ENCODE measurements at places on chromosomes 12 and 14. TPM values are rescaled to one million over a fixed set of nuclear protein-coding genes. Genes with fewer than 3 reads are reported as not detected.

DNA sequence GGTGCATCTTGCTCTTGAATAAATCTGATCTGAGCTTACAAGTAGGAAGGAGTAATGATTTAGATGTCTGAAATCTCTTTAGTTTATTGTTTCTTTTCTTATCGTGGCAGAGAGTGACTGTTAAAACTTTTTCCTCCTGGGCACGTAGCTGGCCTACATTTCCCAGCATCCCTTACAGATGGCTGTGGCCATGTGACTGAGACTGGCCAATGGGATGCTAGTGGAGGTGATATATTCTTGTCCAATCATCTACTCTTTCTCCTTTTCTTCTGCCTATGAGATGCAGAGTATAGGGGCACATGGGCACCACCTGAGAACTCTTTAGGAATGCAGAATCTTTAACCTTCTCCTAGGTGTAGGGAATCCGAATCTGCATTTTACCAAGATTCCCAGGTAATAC lies 237.3 kb downstream of the RGS6 start:
- no peak for DNase-seq

DNA sequence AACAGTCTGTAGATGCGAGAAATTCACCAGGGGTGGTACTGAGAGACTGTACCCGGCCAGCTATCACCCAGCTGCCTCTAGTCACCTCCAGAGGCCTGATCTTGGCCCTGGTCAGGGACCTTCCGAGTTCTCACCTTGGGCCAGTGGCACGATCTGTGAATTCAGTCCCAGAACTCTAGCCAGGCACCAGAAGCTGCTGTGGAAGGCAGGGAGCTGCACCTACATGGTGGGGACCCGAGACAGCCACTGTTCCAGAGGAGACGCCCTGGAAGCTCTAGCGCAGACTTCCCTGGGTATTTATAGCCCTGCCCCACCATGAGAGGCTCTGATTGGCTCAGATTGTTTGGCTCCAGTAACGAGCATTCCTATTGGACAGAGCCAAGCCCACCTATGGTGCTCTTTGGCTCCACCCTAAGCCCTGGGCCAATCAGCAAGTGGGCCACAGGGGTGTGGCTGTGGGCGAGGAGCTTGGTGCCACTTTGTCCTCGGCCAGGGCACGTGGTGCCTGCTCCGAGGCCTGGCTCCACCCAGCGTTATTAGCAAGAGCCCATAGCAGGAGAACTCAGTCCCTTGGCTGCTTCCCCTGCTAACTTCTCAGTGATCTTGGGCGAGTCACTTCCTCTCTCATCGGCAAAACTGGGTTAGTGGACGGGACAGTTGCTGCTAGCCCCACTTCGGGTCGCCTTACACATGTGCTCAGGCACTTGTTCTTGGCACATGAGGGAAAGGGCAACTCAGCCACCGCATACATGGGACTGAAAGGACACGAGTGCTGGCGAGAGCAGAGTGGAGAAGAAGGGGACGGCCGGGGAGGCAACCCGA lies 89.0 kb upstream of the BCL11B start:
- no peak for DNase-seq

- no peak for DNase-seq
Observed at GRCh38 chr14:92437729-92438285, 75.8 kb upstream of the RIN3 start.

DNA sequence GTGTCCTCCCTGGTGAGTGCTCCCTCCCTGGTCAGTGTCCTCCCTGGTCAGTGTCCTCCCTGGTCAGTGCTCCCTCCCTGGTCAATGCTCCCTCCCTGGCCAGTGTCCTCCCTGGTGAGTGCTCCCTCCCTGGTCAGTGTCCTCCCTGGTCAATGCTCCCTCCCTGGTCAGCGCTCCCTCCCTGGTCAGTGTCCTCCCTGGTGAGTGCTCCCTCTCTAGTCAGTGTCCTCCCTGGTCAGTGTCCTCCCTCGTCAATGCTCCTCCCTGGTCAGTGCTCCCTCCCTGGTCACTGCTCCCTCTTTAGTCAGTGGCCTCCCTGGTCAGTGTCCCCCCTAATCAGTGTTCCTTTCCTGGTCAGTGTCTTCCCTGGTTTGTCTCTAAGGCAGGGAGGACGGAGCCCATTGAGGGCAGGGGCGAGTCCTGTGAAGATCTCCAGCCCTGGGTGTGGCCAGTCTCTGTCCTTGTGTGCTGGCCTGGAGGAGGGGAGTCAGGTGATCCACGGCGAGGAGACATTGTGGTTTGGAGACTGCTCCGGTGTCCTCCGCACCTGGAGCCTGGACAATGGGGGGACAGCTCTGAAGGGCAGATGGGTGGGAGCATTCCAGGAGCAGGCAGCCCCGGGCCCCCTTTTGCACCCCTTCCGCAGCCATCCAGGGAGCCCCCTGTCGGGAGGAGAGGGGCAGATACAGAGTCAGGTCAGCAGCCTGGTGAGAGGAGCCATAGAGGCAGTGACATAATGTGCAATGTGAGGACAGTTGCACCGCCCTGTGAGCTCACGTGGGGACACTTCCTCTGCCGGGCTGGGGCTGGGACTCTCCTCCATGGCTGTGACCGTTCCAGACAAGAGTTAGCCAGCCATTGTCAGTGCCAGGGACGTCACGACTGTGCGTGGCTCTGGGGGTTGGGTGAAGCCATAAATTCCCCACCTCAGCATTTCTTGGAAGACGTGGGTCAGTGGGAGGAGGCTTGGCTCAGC lies 93.4 kb downstream of the ADGRD1 start:
- DNase-seq: peak; percentile 50

GRCh38 chr12:3071107-3071506 lies 6.1 kb upstream of the TSPAN9 start:
- DNase-seq: no peak

DNA sequence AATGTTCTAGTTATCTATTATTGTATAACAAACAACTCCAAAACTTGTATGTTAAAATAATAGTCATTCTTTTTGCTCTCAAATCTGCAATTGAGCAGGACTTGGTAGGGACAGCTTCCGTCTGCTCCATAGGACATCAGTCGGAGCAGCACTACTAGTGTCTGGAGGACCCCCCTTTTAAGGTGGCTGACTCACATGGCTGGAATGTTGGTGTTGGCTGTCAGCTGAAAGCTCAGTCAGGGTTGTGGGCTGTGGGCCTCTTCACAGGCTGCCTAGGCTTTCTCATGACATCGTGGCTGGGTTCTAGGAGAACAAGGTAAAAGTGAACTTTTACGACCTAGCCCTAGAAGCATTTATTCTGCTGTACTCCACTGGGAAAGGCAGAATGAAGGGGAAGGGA lies 160.6 kb downstream of the ANO4 start:
- DNase-seq: peak; percentile 56

DNA sequence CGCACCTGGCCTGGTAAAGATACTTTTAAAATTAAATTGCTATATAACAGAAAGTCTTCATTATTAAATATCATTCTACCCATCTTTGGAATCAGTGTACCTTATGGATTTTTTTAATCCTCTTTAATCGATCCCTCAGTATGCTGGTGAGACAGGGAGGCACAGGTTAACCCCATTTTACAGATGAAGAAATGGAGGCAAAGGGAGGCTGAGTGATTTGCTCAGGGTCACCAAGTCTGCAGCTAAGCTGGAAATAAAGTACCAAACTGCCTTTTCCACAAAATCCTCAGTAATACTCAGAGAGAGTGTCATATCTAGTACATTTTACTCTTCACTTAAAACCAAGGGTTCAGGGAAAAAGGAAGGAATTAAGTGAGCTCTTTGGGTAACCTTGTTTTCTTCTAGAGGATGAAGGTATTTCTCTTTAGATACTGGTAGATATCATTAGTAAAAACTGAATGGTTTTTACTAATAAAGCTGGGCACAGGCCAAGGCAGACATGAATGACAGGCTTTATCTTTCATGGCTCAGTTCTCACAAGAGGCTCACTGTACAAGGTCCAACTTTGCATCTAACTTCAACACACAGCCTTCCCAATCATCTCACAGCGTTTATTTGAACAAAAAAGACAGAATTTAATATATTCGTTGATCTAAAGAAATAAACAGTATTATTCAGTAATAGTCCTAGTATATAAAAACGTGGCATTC lies 35.3 kb upstream of the TTC7B start:
- DNase-seq: no peak

- peak; percentile 17 for DNase-seq
Observed at GRCh38 chr12:67042697-67043131, 226.4 kb upstream of the CAND1 start.

- no peak for DNase-seq
Observed at GRCh38 chr14:101561145-101561896, at the start of gene DIO3. TSS of gene DIO3 (plus strand) at chr14:101561495.

GRCh38 chr12:18969512-18969911 lies 160.0 kb upstream of the PLEKHA5 start:
- DNase-seq: no peak

GRCh38 chr12:54680374-54680773 lies 32.2 kb upstream of the DCD start:
- DNase-seq: peak; percentile 30

GRCh38 chr14:98893675-98894074 lies 378.3 kb downstream of the BCL11B start:
- DNase-seq: no peak

- no peak for DNase-seq
Observed at GRCh38 chr14:72419226-72419775, 474.6 kb downstream of the DPF3 start.

DNA sequence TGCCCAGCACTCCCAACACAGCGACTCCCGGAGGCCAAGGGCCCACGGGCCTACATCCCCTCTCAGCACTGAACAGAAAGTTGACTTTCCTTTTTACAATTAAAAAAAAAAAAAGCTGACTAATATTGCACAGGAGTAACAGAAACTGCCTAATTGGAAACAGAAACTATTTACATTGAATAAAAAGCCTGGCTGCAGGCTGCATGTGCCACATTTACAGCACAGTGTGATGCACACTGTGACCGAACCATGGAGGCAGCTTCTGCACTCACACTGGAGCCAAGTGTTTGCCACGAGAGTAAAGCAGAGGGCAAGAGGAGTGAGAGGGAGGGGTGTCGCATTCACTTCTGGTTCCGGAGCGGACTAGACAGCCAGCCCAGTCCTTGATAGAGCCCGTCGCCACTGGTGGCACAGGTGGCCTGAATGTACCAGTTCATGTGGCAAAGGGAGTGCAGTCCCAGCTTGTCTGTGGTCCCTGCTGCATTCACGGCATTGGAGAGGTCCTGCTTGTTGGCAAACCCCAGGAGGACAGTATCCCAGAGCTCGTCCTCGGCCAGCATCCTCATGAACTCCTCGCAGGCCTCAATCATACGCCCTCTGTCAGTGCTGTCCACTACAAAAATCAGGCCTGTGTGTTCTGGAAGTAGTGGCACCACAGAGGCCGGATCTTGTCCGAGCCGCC lies 59.2 kb downstream of the SPPL3 start:
- DNase-seq: no peak

- DNase-seq: peak; percentile 46
Observed at GRCh38 chr14:90293766-90294730, 37.7 kb downstream of the NRDE2 start.

GRCh38 chr12:53231921-53232645 lies at the start of gene RARG:
TSS of gene RARG (minus strand) at chr12:53232209. CDS start at chr12:53227545, 4,664 bp downstream.
- DNase-seq: no peak

- no peak for DNase-seq
Observed at GRCh38 chr12:22415342-22416309, 81.1 kb upstream of the ST8SIA1 start.

DNA sequence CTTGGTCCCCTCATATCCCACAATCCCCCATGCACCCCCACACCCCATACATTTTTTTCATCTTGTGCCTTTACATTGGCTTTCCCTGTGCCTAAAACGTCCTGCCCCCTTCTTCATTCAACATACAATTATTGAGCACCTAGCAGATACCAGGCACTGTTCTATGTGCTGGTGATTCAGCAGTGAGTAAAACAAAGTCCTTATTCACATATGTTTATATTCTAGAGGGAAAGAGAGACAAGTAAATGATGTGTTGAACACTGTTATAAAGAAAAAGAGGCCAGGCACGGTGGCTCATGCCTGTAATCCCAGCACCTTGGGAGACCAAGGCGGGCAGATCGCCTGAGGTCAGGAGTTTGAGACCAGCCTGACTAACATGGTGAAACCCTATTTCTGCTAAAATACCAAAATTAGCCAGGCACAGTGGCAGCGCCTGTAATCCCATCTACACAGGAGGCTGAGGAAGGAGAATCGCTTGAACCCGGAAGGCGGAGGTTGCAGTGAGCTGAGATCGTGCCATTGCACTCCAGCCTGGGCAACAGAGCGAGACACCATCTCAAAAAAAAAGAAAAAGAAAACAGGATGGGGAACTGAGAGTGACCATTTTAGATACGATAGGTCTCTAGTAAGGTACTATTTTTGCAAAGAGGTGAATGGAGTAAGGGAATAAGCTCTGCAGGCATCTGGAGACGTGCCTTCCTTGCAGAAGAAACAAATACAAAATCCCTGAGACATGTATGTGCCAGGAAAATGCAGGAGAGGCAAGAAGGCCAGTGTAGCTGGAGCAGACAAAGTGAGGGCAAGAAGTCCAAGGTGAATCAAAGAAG lies 12.2 kb downstream of the SLC7A7 start:
- no peak for DNase-seq

- DNase-seq: no peak
Observed at GRCh38 chr14:48005986-48006385, 330.6 kb upstream of the MDGA2 start.

- no peak for DNase-seq
Observed at GRCh38 chr14:83568141-83568540, 1961.8 kb upstream of the FLRT2 start.

GRCh38 chr12:96431067-96431466 lies 30.8 kb upstream of the CDK17 start:
- DNase-seq: no peak

GRCh38 chr12:111035578-111036301 lies 115.4 kb upstream of the MYL2 start:
- no peak for DNase-seq

- DNase-seq: peak; percentile 85
Observed at GRCh38 chr14:54638135-54638446, 71.2 kb downstream of the SAMD4A start.

DNA sequence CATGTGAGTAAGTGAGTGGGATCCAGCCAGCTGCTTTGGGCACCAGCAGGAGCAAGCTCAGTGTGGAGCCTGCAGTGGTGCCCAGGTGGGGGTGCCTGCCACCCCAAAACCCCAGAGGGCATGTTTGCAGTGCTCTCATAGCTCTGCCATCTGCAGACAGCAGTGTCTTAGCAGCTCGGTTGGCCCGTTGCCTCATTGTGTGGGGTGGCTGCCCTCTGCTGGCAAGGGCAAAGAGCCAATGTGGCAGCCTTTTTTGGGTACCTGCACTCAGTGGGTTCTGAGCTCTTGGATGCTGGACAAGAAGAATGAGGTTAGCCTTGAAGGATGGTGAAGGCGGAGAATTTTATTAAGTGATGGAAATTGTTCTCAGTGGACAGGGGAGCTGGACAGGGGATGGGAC lies 52.3 kb downstream of the NEUROD4 start:
- peak; percentile 28 for DNase-seq

The SLC11A2 gene
- total RNA-seq: 35.7 TPM

The SAMD15 gene
- 0.40 TPM for total RNA-seq

The SERPINA3 gene
- total RNA-seq: under 0.01 TPM

The KRT2 gene
- total RNA-seq: not detected

The KITLG gene
- 10.7 TPM for total RNA-seq

The AMN gene
- total RNA-seq: 0.20 TPM

The KRT83 gene
- total RNA-seq: not detected

The ADAM21 gene
- under 0.01 TPM for total RNA-seq

The PIK3C2G gene
- total RNA-seq: 2.0 TPM

The SNW1 gene
- 33.3 TPM for total RNA-seq
